CD4-positive, alpha-beta T cell (primary cell): ENCODE measurements at places on chromosomes 3 and 15.

GRCh38 chr15:100929641-100930042 lies 10.5 kb downstream of the LRRK1 start:
- DNase-seq = no peak
- H3K36me3 ChIP-seq = no peaks in the 10 kb centered on the region
- no peaks in the 10 kb centered on the region for H3K27me3 ChIP-seq

GRCh38 chr15:77753281-77753873 lies 120.7 kb upstream of the LINGO1 start:
- no peaks in the 10 kb centered on the region for H3K27me3 ChIP-seq
- H3K4me1 ChIP-seq = no peaks in the 10 kb centered on the region
- H3K4me3 ChIP-seq = no peak overlapping the region
- no peak overlapping the region for H3K27ac ChIP-seq
- no peaks in the 10 kb centered on the region for H3K36me3 ChIP-seq

DNA sequence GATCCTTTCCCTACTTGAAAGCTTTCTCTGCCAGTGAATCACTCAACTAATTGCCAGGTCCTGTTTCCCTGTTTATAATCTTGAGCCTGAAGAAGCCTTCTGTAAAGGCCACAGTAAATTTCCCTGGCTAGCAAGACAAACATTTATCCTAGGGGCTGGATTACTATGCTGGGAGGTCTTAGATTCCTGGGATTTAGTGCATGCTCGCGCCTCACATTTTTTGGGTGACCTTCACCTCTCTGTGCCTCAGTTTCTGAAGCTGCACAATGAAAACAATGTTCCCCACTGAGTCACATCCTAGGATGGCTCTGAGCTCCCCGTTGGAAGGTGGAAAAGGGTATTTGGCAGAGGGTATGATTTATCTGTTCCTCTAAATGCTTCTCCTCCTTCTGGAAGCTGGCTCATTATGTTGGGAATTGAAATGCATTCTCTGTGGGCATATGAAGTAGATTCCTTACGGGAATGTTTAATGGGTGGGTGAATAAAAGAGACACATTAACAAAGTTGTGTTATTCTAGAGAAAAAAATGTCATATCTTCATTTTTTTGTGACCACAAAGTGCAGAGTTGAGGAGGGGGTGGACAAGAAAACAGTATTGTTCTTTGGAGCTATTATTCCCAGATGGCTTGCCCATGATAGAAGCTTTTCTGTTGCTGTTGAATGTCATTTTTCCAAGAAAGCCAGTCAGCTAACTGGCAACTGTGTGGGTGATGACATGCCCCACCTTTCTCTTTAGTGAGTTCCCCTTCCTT lies 32.4 kb downstream of the LSM3 start:
- H3K4me1 ChIP-seq = no peaks in the 10 kb centered on the region
- H3K27ac ChIP-seq = no peak overlapping the region
- H3K36me3 ChIP-seq = no peaks in the 10 kb centered on the region

DNA sequence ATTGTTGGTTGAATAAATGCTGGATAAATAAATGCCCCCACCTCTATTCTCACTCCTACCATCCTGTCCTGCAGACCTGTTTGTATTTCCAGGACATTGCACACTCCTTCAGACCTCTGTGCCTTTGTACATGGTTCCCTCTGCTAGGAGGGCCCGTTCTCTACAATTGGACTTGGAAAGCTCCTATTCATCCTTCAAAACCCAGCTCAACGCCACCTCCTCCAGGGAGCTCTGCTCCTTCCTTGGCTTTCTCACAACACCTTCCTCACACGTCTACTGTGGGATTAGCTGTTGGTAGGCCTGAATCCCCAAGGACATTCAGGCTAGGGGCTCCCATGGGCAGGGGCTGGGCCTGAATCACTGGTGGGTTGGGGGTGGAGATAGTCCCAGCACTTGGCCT lies 78.7 kb upstream of the SEC13 start:
- no peak overlapping the region for H3K4me3 ChIP-seq
- H3K4me1 ChIP-seq = peaks cover 37% of the 10 kb centered on the region
- no peak for DNase-seq
- H3K27me3 ChIP-seq = no peaks in the 10 kb centered on the region
- no peaks in the 10 kb centered on the region for H3K36me3 ChIP-seq
- no peak overlapping the region for H3K27ac ChIP-seq

DNA sequence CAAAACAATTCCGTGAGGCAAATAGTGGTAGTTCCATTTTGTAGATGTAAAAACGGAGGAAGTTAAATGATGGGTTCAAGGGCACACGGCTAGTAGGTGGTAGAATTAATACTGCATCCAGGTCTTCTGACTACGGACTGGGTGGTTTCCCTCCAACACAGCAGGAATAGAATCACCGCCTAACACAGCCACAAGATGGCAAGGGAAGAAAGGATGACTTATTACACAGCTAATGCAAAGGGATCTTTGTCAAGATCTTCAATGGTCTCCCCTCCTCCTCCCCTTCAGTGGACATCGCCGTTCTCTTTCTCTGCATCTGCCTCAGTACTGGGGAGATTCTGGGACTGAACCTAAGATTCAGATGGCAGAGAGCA lies 524 bp upstream of the TOPBP1 start:
- peak overlapping the region; percentile 58 for H3K27ac ChIP-seq
- H3K27me3 ChIP-seq = no peaks in the 10 kb centered on the region
- H3K36me3 ChIP-seq = peaks cover 16% of the 10 kb centered on the region
- DNase-seq = no peak
- H3K4me3 ChIP-seq = peak overlapping the region; percentile 72
- peaks cover 26% of the 10 kb centered on the region for H3K4me1 ChIP-seq

GRCh38 chr3:153357436-153357835 lies 195.4 kb downstream of the RAP2B start:
- no peaks in the 10 kb centered on the region for H3K4me1 ChIP-seq
- H3K27ac ChIP-seq = no peak overlapping the region
- DNase-seq = no peak
- H3K27me3 ChIP-seq = no peaks in the 10 kb centered on the region
- H3K4me3 ChIP-seq = no peak overlapping the region
- H3K36me3 ChIP-seq = no peaks in the 10 kb centered on the region

- no peak overlapping the region for H3K4me3 ChIP-seq
- H3K27me3 ChIP-seq = no peaks in the 10 kb centered on the region
- H3K27ac ChIP-seq = no peak overlapping the region
- peaks cover 46% of the 10 kb centered on the region for H3K36me3 ChIP-seq
- H3K4me1 ChIP-seq = no peaks in the 10 kb centered on the region
- DNase-seq = no peak
These were observed 10.7 kb upstream of the SLC22A13 start for GRCh38 chr3:38254872-38255271.

DNA sequence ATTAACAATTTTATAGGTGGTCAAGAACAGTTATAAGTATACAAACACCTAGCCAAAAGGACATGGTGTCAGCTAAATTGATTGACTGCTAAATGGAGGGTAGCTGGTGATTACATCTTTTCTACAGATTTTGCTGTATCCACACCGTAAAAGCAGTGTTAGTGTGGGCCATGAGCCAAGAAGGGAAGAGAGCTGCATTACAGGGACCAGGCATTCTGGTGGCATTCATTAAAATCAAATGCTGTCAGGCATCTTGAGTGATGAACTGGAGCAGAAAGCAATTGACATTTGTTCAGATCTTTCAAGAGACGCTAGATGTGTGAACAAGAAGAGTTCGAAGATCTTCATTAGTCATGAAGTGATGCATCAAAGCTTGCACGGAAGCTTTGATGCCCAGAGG lies 177.9 kb downstream of the ARPP21 start:
- no peaks in the 10 kb centered on the region for H3K36me3 ChIP-seq
- no peak for DNase-seq
- no peaks in the 10 kb centered on the region for H3K27me3 ChIP-seq
- H3K4me3 ChIP-seq = no peak overlapping the region

GRCh38 chr15:65923264-65923663 lies 54.0 kb downstream of the RAB11A start:
- DNase-seq = no peak
- no peak overlapping the region for H3K4me3 ChIP-seq
- no peak overlapping the region for H3K27ac ChIP-seq
- no peaks in the 10 kb centered on the region for H3K4me1 ChIP-seq
- H3K27me3 ChIP-seq = no peaks in the 10 kb centered on the region

DNA sequence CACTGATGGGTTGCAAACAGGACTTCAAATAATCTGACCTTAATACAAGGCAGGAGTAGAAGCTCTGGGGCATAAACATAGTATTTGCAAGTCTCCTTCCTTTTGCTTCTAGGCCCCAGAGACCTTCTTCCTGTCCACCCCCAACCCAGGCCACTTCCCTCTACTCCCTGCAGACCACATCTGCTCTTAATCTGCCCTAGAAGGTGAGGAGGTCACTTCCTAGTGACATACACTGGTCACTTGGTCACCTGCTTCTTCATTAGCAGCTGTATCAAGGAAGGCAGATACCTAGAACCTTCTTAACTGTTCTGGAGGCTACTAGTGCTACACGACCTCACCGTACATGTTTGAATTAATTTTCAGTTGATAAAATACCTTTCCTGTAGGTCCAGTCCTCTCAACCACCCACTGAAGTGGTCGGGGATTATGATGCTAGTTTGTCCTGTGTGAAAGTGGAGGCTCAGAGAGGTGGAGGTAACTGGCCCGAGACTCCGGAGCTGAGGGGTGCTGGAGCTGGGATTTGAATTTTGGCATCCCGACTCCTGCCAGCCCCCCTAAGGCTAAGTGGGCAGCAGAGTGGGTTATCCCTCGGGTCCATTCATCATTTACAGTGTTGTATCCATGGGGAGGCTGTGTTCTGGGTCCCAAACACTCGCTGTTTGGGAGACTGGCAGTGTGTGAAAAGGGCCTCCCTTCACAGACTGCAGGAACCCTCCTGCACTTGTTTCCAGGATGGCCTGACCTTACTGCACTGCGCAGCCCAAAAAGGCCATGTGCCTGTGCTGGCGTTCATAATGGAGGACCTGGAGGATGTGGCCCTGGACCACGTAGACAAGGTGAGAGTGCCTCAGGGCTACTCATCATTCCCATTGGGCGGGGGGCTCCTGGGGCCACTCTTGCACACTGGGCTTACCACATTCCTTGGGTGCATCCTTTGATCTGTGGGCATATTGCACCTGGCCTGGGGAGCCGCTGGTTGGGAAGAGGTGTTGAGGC lies 13.9 kb downstream of the ANKDD1A start:
- H3K4me1 ChIP-seq = no peaks in the 10 kb centered on the region
- H3K27me3 ChIP-seq = no peaks in the 10 kb centered on the region
- H3K27ac ChIP-seq = no peak overlapping the region
- no peaks in the 10 kb centered on the region for H3K36me3 ChIP-seq
- no peak for DNase-seq

- no peaks in the 10 kb centered on the region for H3K27me3 ChIP-seq
- no peak overlapping the region for H3K27ac ChIP-seq
These were observed 173.6 kb upstream of the SMAD3 start for GRCh38 chr15:66891776-66892175.

DNA sequence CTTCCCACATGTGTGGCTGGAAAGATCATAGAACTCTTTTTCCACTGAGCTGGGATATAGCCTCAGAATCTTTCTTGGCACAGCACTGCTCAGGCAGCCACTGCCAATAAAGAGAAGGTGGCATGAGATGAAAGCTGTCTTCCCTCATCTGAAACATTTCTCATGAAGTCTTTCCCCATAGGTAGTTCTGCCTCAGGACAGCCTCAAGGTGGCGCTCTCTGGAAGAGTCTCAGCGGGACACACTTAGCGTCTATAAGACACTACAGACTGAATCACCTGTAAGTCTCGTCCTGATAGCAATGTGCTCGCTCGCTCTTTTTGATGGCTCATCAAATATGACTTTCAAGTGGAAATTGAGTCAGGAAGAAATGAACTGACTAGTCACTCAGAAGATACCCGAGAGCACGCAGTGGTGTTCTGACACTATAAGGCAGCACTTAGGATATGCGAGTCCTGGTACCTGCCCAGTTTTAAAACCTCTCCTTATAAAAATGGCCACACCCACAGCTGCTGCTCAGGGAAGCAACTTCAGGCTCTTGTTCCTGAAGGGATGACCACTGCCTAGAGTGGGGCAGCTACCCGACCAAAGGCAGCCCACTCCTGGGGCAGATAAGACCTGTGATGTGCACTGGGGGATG lies 269.5 kb downstream of the SUCLG2 start:
- H3K36me3 ChIP-seq = peaks cover 4% of the 10 kb centered on the region
- H3K27ac ChIP-seq = no peak overlapping the region
- H3K4me1 ChIP-seq = no peaks in the 10 kb centered on the region
- no peaks in the 10 kb centered on the region for H3K27me3 ChIP-seq

GRCh38 chr15:101153801-101154656 lies 97.8 kb downstream of the CHSY1 start:
- no peak overlapping the region for H3K27ac ChIP-seq
- no peak for DNase-seq
- no peaks in the 10 kb centered on the region for H3K27me3 ChIP-seq
- H3K4me3 ChIP-seq = no peak overlapping the region

- no peak for DNase-seq
- H3K4me3 ChIP-seq = no peak overlapping the region
- H3K36me3 ChIP-seq = peaks cover 65% of the 10 kb centered on the region
These were observed 36.9 kb downstream of the ZXDC start for GRCh38 chr3:126438746-126439145.

DNA sequence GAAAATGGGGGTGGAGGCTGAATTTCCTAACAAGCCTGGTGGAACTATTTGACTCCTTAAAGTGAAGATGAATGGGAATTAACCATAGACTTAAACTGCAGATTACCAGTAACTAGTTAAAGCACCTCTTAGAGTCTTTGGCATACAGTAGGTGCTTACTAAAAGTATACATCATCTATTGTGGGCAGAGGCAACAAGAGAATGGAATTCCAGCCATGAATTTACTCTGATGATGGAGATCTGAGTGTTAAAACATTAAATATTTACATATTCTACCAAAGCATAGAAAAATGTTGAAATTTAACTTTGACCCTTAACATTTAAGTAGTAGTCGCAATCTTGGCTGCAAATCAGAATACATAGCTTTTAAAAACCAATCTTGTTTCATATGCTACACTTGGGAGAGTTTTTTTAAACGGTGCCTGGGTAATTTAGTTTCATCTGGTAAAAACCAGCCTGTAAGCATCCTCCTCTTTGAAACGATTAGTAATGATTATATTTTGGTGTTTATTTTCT lies 5.2 kb downstream of the UBA5 start:
- no peak overlapping the region for H3K4me3 ChIP-seq
- H3K36me3 ChIP-seq = peaks cover 13% of the 10 kb centered on the region
- DNase-seq = no peak

DNA sequence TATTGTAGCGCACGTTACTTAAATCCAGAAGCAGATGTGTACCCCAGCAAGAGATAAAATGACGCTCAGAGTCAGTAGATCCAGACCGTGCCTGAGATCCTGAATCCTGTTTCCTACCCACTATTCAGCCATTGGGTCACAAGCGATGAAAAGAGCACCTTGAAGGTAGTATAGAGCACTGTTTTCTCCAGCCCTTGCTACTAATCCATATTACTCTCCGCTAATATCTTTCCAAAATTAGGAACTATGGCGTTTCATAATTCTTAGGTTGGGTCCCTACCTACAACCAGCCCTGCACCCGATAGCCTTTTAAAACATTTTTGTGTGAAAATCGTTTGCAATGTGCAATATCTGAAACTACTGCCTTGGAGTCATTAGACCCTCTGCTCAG lies 596 bp downstream of the BTD start:
- H3K27me3 ChIP-seq = no peaks in the 10 kb centered on the region
- peaks cover 28% of the 10 kb centered on the region for H3K4me1 ChIP-seq
- H3K36me3 ChIP-seq = peaks cover 31% of the 10 kb centered on the region
- DNase-seq = no peak

GRCh38 chr15:61237400-61237799 lies 8.3 kb upstream of the RORA start:
- DNase-seq = no peak
- no peaks in the 10 kb centered on the region for H3K4me1 ChIP-seq
- H3K27me3 ChIP-seq = peaks cover 11% of the 10 kb centered on the region
- H3K27ac ChIP-seq = no peak overlapping the region
- no peak overlapping the region for H3K4me3 ChIP-seq
